M059J (cell line): ENCODE measurements at places on chromosomes 2 and 18. TPM values are rescaled to one million over a fixed set of nuclear protein-coding genes. Genes with fewer than 3 reads are reported as not detected.

NCK2 gene
- total RNA-seq: 16.4 and 19.3 TPM in 2 replicates

WDPCP gene
- total RNA-seq: 2.7 and 4.2 TPM in 2 replicates

GALR1 gene
- not detected in 2 replicates for total RNA-seq

LYPD6 gene
- total RNA-seq: 6.9 and 11.3 TPM in 2 replicates

CDCA7 gene
- total RNA-seq: 13.1 and 16.6 TPM in 2 replicates

UGT1A9 gene
- 0.07 TPM in 1 of 2 replicates, not detected in the other for total RNA-seq

RPRM gene
- total RNA-seq: 0.27 and 0.34 TPM in 2 replicates

AOX1 gene
- total RNA-seq: 18.7 and 46.3 TPM in 2 replicates

TMEM87B gene
- 21.9 and 27.3 TPM in 2 replicates for total RNA-seq

SOWAHC gene
- total RNA-seq: 7.5 and 11.4 TPM in 2 replicates

SERPINB12 gene
- total RNA-seq: not detected in 2 replicates

CYP27A1 gene
- 2.7 and 5.2 TPM in 2 replicates for total RNA-seq

KCNIP3 gene
- total RNA-seq: 3.3 and 5.8 TPM in 2 replicates

SLC66A3 gene
- 23.3 and 24.1 TPM in 2 replicates for total RNA-seq

IL36RN gene
- 0.02 TPM in 1 of 2 replicates, not detected in the other for total RNA-seq

KCNJ13 gene
- total RNA-seq: not detected in 2 replicates

RGPD6 gene
- total RNA-seq: 10.4 and 13.3 TPM in 2 replicates

MAP2 gene
- 3.4 and 4.0 TPM in 2 replicates for total RNA-seq

DQX1 gene
- not detected in 2 replicates for total RNA-seq

ABCB11 gene
- total RNA-seq: 0.02 TPM in 2 replicates

KRTCAP3 gene
- total RNA-seq: not detected in 2 replicates

SULT1C4 gene
- total RNA-seq: not detected in 2 replicates

ERBB4 gene
- not detected in 2 replicates for total RNA-seq

YPEL5 gene
- 92.2 and 129 TPM in 2 replicates for total RNA-seq

ALLC gene
- total RNA-seq: not detected in 2 replicates

SKA1 gene
- total RNA-seq: 37.5 and 51.7 TPM in 2 replicates

IGFBP5 gene
- 677 and 1,398 TPM in 2 replicates for total RNA-seq

AGXT gene
- total RNA-seq: not detected in 2 replicates

ANKRD30BL gene
- not detected in 2 replicates for total RNA-seq

ATP8B1 gene
- total RNA-seq: 39.5 and 68.5 TPM in 2 replicates

CERKL gene
- total RNA-seq: 0.81 and 2.2 TPM in 2 replicates

IL1RL1 gene
- total RNA-seq: not detected in 2 replicates

RHBDD1 gene
- 4.4 and 11.6 TPM in 2 replicates for total RNA-seq

TMEM150A gene
- 2.3 and 3.6 TPM in 2 replicates for total RNA-seq

STPG4 gene
- 1.0 TPM in 1 of 2 replicates, not detected in the other for total RNA-seq

LCLAT1 gene
- total RNA-seq: 11.3 and 26.9 TPM in 2 replicates

ITSN2 gene
- 10.1 and 13.5 TPM in 2 replicates for total RNA-seq

CCDC93 gene
- 18.2 and 21.4 TPM in 2 replicates for total RNA-seq

REG1B gene
- not detected in 2 replicates for total RNA-seq

MOCOS gene
- total RNA-seq: 3.2 and 10.2 TPM in 2 replicates

CYBRD1 gene
- total RNA-seq: 43.7 and 54.7 TPM in 2 replicates

PLEK gene
- total RNA-seq: 0.25 TPM in 1 of 2 replicates, not detected in the other

ZSWIM2 gene
- total RNA-seq: not detected in 2 replicates

NMS gene
- not detected in 2 replicates for total RNA-seq

FBXO48 gene
- total RNA-seq: 0.91 and 1.5 TPM in 2 replicates

HMSD gene
- total RNA-seq: 0.84 and 1.6 TPM in 2 replicates
